ENCODE measurements at places on chromosomes 1 and 21. TPM values are rescaled to one million over a fixed set of nuclear protein-coding genes. Genes with fewer than 3 reads are reported as not detected.

DNA sequence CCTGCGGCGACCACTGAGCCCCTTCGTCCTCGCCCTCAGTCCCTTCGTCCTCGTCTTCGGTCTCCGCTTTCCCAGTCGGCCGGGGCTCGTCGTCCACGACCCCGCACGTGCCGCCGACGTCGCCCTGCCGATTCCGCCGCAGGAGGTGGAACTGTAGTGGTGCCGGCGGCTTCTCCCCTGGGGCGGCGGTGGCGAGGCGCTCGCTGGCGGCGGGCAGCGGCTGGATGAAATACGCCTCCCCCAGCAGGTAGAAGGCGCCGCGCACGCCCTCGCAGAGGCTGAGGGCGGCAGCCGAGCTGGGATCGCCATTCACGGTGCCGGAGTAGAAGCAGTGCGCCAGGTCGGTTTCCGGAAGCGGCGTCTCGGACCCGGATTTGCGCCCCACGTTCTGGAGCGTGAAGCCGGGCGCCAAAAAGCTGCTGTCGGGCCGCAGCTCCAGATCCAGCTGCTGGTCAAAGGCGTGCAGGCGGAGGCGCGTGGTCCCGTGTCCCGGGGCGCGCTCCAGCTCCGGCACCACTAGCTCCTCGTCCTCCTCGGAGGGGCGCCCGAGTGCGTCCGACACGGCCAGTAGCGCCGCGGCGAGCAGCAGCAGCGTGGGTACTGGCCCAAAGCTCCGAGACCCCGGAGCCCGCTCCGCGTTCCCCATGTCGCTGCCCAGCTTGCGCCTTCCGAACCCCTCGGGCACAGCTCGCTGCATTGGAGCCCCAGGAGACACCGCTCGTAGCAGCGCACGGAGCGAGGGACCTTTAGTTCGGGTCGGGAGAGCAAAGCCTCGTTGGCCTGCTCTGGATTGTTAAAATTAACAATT lies 747 bp downstream of the ADAMTS1 start:
- peak; percentile 73 for DNase-seq

The TGFB2 gene
- polyA plus RNA-seq: 1.7 TPM

- no peak for DNase-seq
Measured at GRCh38 chr21:35652196-35652595, 408.1 kb downstream of the SETD4 start.

DNA sequence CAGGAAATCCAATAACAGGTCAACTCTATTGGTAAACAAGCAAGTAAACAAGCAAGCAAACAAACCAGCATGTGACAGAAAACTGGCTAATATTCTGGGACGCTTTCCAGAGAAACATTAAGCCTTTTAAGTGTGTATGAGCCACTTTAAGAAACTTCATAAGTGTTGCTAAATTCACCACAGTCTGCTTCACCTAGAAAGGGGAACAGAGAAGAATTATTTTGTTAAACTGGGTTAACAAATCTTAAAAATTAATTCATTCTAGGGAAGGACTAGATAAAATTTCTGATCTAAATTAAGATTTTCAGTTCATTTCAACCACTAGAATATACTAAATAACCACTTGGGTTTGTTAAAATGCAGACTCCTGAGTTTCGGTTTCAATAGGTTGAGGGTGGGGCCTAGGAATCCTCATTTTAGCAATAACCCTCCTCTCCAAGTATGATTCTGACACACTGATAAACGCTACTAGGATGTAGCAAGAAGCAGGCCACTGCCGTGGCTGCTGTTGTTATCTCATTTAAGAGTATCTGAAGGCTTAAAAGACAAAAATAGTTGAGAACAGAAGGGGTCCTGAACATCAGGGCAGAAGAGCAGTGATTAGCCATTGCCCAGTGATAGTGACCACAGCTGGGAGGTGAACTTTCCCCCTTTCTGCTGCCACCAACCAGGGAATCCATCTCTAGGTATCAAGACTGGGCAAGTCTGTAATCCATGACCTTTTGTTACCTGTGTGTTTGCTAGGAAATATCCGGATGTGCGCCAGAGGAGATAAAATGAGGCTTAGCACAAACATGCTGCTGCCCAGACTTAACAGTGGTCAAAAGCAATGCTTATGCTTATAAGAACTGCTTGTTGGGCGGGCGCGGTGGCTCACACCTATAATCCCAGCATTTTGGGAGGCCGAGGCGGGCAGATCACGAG lies 11.2 kb downstream of the CREG1 start:
- no peak for DNase-seq

- no peak for DNase-seq
Measured at GRCh38 chr21:17590430-17590829, 22.3 kb downstream of the BTG3 start.

The FUBP1 gene
- polyA plus RNA-seq: 27.8 TPM

DNA sequence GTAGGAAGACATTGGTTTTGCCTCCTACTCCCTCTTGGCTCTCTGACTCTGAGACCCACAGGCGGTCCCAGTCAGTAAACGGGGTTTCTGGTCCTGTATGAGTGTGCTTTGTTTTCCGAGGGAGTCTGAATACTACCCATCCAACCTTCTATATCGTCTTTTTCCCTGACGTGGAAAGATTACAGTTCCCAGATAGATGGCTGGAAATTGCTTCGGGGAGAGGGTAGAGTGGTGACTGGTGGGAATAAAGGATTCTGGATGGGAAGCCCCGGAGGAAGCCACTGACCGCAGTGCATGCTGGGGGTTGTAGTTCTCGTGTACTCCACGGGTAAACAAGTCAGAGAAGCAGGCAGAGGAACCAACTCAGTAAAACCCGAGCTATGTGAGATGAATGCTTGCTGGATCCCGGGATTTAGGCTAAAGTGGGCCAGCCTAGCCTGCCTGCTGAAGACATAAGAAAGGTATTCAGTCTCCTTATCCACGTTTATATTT lies 66.2 kb upstream of the IRF2BP2 start:
- peak; percentile 80 for DNase-seq

The OR2T4 gene
- polyA plus RNA-seq: not detected

GRCh38 chr1:174788981-174789380 lies 210.8 kb upstream of the CACYBP start:
- no peak for DNase-seq

DNA sequence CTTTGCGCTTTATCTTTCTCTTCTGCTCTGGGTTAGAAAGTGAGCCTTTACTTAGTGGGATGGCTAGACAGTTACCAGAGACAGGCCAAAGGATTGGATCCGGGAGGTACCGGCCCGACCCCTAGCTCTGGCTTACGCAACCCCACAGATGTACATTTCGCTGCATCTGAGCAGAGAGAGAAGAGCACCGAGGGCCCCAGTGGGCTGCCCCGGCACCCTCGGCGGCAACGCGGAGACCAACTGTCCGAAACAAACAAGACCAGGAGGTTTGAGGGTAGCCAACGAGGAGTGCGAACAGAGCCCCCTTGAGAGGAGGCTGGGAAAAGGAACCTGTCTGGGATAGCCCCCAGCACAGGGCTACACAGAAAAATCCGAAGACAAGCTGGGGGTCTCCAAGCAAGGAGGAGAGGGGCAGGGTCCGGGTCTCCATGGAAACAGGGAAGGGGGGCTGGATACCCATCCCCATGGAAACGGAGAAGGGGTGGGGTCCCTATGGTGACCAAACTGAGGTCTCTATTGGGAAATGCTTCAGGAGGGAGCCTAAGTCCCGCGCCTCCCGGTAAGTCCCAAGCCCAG lies 373 bp downstream of the MTF1 start:
- DNase-seq: no peak

DNA sequence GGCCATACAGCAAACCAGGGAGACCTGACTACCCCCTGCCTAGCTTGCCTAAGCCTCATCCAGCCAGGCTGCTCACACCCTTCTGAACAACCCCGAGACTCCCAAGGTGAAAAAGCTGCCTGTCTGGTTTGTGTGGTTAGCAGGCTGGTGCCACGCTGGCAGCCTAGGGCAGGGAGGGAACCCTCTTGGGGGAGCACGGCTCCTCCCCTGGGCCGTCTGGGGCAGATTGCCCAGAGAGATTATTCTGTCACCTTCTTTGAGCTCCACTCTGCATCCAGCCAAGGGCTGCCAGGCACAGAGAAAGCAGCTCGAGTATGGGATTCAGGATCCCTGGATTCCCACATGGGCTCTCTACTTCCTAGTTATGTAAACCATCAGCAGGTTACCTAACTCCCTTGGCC lies 27.5 kb upstream of the TCEA3 start:
- DNase-seq: no peak

The NPHS2 gene
- not detected for polyA plus RNA-seq

The TSPAN1 gene
- 5.3 TPM for polyA plus RNA-seq

DNA sequence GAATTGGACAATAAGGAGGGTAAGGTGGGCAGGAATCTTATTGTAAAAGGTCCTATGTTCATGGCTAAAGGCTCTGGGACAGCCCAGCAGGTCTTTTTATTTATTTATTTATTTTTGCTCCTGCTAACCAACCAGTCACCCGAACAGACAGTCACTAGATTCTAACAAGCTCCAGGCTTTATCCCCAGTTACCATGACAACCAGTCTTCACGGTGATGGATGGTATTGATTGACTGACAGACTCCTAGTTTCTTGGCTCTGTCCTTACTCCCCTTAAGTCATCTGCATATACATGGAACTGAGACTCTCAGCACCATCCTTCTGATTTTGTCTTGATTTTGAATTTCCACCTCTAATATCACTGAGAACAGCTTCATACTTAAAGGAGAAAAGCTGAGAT lies 44.3 kb downstream of the C8A start:
- no peak for DNase-seq

The OSBPL9 gene
- polyA plus RNA-seq: 82.9 TPM

- no peak for DNase-seq
Measured at GRCh38 chr1:86169625-86170024, 13.1 kb upstream of the COL24A1 start.

The SPRR2F gene
- polyA plus RNA-seq: not detected

The CYP4X1 gene
- 2.1 TPM for polyA plus RNA-seq

DNA sequence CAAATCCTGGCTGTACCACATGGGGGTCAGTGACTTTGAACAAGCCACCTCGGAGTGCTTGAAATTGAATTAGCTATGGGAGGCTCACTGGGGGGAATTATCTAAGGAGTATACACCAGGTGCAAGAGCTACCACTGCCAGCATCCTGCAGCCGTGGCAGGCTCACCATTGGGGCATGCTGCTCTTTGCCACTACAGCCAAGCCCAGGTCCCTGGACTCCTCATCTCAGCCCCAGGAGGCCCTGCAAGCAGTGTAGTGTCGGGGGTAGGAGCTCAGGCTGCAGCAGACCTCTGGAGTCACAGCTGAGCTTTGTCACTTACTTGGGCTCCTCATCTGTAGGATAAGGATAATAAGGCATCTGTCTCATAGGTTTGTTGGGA lies 35.3 kb downstream of the ACOT11 start:
- no peak for DNase-seq

DNA sequence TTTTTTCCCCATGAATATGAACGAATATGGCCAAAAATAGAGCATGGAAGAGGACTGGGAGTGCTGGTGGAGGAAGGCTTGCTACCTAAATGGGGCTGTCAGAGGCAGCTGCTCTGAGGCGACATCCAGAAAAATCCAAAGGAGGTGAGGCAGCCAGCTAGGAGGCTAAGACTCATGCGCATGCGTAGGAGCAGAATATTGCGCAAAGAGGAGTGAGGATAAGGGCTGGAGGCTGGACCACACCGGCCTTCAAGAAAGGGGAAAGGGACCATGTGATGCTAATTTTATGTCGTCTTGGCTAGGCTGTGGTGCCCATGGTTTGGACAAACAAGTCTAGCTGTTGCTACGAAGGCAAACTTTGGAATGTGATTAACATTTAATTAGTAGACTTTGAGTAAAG lies 30.5 kb downstream of the HEYL start:
- DNase-seq: no peak

DNA sequence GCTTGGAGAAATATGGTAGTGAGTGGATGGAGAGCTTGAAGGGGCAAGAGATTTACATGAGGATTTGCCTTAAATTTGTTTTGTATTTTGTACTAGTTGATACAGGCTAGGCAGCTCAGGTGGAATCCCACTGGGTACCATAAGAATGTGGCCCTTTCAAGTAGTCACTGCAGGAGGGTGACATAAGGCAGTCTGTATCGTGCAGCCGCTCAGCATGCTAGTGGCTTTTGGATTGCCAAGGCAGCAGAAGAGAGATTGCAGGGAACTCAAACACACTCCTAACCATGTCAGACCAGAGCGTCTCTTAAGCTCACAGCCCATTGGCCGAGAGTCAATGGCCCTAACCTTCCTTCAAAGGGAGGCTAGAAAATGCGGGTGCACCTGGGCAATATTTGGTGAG lies 420.0 kb downstream of the ADGRL2 start:
- DNase-seq: no peak

DNA sequence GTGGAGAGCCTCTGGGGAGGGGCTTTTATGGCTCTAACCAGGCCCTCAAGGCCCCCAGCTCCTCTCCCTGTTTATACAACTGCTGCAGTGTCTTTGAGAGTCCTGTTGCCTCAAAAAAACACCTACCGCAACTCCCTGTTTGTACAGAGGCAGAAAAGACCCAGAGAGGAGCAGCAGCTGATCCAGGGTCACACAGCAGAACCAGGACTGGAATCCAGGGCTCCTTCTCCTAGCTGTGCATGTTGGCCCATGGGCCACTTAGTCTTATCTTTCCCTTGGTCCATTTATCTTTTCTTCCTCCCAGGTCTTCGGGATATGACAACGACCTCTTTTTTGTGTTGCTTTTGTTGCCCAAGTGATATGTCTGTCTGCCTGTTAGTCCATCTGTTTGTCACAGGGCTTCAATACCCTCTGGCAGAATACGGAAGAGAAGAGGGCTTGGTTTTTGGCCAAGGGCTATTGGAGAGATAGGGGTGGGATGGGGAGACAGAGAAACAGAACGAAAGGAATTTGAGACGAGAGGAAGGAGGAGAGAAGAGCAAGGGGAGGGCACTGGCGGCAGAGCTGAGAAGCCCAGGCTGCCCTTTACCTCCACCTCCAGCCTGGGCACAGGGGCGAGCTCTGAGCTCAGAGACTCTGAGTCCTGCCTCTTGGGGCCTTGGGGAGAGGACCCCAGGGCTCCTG lies 33.5 kb upstream of the WASF2 start:
- no peak for DNase-seq

DNA sequence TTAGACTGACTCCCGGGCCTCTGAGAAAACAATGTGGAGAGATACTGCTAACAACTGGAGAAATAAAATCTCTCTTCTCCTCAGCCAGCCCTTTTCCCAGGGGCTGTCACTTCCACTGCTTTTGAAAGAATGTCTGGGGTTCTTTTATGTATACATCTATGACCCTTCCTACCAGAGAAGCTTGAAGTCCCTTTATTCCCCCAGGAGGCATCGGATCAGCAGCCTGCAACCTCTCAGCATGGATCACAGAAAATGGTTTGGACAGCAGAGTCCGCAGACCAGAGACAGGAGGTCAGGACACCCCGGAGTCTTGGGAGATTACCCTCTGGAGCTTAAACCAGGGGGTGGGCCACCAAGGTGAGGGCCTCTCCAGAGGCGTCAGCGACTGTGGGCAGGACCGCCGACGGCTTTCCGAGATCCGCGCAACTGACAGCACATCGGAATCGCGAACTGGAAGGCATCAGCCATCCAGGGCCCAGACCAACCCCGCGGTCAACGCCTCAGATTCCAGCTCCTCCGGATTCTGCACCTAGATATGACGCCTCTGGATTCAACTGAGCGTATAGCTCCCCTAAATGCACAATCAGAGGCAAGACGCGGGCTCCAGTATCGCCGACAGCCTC lies 1.0 kb downstream of the EPHA10 start:
- no peak for DNase-seq

- no peak for DNase-seq
Measured at GRCh38 chr1:118881751-118882150, 106.4 kb downstream of the TBX15 start.
